IPS DF 6.9 (cell line): ENCODE measurements at places on chromosomes 11 and 22.

DNA sequence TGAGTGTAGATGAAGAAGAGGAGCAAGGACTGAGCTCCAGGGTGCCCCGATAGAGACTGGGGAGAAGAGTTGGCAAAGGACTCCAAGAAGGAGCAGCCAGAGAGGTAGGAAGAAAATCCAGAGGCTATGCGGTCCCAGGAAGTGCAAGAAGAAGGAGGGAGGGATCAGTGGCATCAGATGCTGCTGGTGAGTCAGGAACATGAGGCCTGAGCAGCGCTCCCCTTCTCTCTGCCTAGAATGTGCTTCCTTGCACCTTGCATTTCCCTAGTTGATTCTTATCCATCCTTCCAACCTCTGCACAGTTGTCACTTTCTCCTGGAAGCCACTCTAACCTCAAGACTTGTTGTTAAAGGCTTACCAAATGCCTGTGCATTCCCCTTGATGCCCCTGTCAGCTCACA lies 21.3 kb downstream of the KCNC1 start:
- DNase-seq: no peak

DNA sequence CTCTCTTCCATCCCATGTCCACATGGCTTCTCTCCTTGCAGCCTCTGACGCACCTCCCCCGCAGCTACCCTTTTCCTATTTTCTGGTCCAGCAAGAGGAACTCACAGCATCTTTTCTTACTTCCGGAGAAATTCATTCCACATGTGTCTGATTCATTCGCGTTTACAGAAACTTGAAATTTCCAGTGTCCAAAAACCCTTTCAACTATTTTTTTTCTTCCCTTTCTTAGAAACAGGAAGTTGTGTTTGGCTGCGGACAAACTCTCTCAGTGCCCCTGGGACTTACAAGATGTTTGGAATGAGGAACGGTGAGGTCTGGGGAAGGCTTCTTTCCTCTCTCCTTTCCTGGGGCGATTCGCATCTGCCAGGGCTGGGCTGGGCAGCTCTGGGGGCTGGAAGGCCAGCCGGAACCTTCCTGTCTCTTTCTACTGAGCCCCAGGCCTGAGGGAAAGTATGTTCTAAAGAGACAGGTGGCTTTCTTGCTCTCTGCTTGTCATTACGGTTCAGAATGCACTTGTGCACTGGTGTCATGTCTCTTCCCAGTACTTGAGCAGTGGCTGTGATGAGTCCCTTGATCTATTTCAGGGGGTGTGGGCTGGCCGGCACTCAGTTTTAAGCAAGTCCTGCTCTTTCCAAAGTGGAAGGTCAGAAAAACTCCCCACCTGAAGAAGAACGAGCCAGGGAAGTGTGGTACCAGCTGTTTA lies 27.5 kb downstream of the ADAMTS8 start:
- DNase-seq: no peak

DNA sequence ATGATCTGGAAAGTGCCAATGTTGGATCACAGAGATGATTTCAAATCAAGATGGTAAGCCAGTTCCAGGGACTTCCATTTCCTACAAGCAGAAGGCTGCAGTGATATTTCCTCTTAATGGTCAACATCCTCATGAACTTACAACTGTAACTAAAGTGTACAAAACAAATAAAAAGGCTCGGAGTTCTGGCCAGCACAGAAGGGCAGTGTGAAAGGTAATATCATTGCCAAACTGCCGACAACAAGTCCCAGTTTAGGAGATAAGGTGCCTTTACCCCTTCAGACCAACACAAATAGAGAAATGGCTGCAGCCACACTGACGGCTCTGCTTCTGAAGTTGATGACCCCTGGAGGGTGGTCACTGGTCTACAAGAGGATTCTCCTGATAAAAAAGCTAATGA lies 91.1 kb downstream of the ETS1 start:
- DNase-seq: no peak

DNA sequence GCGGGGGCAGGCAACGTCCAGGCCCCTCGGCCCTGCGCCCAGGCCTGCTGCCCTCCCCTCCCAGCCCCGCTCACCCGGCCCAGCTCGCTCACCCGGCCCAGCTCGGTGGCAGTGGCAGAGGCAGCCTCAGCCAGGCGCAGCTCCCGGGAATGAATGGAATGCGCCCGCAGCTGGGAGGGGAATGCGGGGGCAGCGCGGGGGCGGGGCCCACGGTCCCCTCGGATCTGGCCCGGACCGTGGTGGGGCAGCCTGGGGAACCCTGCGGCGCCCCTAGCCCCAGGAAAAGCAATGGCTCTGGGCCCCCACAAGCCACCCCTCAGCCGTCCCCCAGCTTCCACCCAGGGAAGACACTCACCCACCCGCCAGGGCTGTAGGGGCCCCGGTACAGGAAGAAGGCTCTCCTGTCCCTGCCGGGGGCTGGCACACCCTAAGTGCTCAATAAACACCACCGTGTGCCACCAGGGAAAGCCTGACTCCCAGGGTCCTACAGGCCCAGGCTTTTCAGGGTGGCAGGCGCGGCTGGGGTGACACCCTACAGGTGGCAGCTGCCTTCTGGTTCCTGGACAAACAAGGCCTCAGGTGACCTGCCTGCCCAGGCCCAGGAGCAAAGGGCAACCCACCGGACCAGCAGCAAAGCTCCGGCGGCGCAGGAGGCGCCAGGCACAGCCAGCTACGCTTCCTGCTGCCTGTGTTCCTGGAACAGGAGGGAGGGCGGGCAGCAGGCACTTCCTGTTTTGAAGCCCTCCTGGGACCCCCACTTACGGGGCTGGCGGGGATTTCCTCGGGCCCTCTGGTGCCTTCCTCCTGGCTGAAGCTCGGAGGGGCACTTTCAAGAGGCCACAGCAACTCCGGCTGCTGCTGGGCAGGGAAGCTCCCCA lies 13.8 kb downstream of the PLXNB2 start:
- no peak for DNase-seq

- DNase-seq: no peak
Observed at GRCh38 chr11:33690290-33691065, 10.1 kb downstream of the C11orf91 start.

DNA sequence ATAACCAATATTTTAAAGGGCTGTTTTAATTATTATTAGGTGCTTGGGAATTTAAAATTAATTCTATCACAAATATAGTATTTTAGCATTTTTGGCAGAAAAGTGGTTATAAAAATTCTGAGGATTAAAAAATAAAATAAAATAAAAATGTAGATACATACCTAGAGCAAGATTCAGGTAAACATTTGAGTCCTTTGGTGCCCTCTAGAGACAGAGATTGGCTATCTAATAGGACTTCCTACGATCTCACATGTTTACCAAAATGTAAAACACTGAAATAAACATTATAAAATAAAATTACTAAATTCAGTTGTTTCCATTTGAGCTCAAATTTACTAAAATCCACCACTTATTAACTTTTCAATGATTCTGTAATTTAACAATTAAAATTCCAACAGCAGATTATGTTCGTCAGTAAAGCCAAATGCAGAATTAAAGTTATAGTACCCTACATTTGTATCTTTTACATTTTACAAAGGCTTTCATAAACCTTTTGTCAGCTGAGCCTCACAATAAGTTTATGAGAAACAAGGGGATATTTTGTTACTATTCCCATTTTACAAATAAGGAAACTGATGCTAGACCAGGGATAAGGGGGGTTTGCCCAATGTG lies 27.7 kb downstream of the SLC36A4 start:
- DNase-seq: no peak

DNA sequence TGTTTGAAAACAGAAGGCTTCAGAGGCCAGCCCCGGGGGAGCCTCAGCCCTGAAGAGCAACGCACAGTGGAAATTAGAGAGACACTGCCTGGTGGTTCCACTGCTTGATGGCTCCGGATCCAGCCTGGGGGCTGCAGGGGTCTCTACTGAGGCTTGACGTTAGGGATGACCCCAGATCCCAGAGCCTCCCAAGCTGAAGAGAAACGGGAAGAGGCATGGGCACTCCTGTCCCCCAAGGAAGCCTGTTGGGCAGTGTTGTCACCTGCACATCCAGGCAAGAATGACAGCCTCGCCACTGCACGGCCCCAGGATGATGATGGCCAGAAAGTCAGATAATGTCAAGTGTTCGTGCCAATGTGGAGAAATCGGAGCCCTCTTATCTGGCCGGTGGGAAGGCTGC lies 56.8 kb upstream of the FGF3 start:
- DNase-seq: no peak

DNA sequence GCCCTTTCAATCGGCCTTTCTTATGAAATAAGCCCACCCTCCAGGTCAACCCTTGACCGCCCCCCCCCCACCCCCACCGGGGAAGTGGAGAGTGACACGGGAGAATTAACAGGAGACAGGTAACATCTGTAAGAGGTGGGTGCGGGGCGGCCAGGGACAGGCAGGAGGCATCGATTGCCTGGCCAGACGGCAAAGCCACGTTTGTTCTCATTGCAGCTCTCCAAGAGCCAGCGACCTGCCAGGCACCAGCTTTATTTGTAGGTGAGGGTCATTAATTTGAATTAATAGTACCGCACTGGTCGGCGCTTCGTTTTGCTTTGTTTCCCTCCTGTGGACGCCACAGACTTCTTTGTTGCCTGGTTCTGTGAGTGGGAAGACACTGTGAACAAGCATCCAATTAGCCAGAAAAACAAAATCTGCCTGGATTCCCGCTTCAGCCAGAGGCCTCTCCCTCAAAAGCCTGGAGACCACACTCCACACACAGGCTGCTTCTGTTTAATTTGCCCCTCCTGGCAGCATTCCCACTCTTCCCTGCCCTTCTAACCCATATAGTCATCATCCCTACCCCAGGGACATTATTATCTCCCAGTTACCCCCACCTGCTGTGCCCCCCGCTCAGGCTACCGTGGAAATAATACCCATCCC lies 104.5 kb upstream of the OPCML start:
- no peak for DNase-seq

DNA sequence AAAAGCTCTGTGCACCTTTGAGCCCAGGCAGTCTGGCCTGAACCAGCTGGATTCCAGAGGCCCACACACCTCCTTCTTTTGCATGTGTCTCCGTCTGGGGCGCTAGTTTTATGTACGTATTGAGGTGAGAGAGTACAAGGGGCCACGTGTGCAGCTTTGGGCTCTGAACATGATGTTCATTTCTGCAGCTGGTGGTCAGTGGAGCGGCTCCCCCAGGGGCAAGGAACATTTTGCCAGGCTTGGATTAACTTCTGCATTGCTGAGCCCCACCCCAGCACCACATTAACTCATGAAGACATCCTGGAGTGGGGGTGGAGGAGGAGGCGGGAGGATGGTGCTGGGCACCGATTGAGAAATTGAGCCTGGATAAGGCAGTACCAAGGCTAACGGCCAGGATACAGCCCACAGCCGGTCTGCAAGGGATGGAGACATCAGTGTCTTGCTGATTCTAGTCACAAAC lies 13.8 kb downstream of the USP2 start:
- no peak for DNase-seq
